Foreskin fibroblast (primary cell): ENCODE measurements at places on chromosomes 3 and 15.

DNA sequence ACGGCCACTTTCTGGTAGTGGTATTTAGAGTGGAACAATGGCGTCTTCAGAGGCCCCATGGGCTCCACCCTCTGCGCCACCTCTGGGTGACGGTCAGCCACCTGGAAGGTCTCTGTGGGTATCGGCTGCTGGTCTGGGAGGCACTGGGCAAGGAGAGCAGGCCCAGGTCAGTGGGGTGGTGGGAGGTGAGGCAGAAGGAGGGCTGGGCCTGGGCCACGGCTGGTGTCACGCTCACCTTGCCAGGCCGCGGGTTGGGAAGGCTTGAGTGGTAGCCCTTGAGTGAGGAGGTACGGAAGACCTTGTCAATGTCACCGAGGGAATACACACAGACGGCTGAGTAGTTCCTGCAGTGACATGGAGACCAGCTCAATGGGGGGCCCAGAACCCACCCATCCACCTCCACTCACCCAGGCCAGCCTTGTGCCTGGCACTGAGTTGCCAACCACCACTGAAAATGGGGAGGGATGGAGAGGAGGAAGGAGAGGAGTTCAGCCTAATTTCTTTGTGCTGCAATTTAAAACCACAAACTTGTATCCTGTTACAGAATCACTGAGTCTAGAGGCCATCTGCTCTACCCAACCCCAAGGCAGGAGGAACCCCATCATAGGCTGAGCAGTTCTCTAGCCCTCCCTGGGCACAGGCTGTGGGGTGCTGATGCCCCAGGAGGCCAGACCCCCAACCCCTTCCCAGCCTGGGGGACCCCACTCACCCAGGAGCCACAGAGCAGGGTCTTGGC, 19.0 kb downstream of the SEMA7A start:
- no peak for DNase-seq

DNA sequence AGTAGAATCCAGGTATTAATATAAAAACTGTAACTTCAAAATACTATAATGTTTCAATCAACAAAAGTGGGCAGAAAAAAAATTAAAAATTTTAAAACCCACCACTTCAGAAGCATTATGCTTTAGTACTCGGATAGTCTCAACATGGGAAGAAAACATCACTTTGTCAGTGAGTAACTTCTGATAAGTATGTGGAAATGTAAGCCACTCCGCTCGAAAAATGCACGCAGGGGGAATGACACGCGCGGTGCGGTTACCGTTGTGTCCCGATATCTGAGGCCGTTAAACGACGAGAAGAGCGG, 656 bp downstream of the NGLY1 start:
- DNase-seq = no peak

DNA sequence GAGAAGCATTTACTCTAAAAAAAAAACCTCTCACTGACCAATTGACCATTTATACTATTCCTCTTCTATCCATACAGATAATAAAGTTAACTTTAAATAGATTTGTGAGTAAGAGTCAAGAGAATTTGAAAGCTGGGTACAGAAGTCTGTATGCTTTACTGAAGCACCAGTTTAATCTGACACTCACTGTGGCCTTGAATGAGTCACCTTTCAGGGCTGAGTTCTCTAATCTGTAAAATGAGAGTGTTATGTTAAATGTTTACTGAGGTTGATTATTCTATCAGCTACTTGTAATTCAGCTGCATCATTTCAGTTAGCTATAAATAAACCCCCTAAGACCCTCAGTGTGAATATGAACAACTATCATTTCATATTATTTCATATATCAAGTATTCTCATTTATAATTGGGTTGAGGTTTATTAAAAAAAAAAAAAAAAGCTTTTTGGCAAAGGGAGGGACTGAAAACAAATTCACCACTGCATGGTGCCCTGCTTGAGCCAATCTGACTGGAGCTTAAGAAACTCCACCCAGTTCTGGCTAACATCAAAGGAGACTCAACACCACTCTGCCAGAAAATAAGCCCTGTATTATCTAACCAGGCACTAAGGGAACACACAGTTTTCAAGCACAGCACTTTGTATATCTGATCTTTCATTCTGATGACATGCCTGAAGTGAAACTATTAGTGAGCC, 2.8 kb downstream of the MAP4 start:
- DNase-seq = peak; percentile 73

- no peak for DNase-seq
Observed at GRCh38 chr3:113329757-113330156, 111.5 kb downstream of the CFAP44 start.

GRCh38 chr3:23430781-23431398, 227.8 kb downstream of the UBE2E2 start:
- peak; percentile 9 for DNase-seq

GRCh38 chr3:160312014-160312624, 86.9 kb downstream of the C3orf80 start:
- no peak for DNase-seq

- DNase-seq = no peak
Observed at GRCh38 chr3:189338366-189338765, 166.6 kb downstream of the TPRG1 start.

- no peak for DNase-seq
Observed at GRCh38 chr15:88127432-88127790, 129.1 kb downstream of the NTRK3 start.
